ENCODE measurements at places on chromosomes 3 and 15.
A peak's percentile ranks its signal among the peaks of the same experiment; 100 is the strongest.

- no peak for DNase-seq
Measured at GRCh38 chr15:33034588-33034987, 159.9 kb downstream of the FMN1 start.

GRCh38 chr3:170055209-170055608 is 17.4 kb downstream of the GPR160 start:
- DNase-seq, result no peak

- DNase-seq, result no peak
Measured at GRCh38 chr3:42655980-42656679, 2.6 kb downstream of the ZBTB47 start.

- peak; percentile 8 for DNase-seq
Measured at GRCh38 chr3:156174229-156174847, 54.0 kb downstream of the KCNAB1 start.

DNA sequence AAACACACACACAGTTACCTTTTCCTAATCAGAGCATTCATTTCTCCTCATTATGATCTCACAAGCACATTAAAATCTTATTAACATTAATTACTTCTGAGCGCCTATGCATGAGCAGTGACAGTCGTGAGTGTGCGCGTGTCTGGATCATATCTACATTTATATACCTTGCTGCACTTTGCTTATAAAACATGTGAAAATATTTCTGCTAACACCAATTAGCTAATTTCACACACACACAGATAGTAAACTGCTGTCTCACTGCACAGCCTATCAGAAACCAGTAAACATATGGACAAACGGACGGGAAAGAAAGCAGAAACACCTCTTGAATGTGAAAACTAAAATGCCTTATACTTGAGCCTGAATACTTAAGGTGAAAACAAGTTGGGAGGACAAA is 64.8 kb downstream of the ZBTB20 start:
- DNase-seq, result no peak

DNA sequence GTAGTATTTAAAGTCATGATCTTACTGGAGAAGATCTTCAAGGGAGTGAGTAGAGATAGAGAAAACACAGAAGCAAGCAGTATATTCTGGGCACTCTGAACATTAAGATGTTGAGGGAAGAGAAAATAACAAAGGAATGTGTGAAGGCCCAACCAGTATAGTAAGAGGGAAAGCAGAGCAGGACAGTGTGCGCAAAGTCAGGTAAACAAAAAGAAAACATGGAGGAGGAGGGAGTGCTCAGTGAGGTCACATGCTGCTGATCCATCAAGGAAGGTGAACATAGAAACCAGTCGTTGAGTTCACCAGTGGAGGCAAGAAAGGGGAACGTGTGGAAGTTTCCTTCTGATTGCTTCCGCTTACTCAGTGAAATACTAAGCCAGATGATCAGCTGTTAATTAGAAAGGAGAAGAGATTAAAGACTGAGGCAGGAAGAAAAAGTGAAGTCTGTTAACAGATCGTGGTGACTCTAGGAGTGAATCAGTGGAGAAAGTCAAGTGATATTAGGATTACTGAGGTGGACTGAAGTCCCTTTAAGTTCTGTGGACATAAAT is 47.2 kb downstream of the OPA1 start:
- DNase-seq, result peak; percentile 51

GRCh38 chr3:89364314-89364713 is 256.9 kb downstream of the EPHA3 start:
- no peak for DNase-seq

DNA sequence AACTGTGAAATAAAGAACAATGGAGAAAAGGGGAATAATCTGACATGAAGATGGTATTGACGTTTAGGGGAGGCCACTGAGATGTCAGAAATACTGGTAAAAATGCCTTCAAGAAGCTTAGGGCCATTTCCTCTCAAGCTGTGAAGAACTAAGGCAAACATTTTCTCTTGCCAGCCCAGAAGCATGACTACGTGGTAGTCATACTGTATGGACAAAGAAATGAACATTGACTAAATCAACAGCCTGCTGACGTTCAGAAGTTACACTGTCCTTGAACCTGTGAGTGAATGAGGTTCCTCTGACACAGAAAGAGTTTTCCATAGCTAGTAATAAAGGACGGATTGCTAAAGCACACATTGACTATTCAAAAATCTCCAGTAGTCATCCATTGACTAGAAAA is 121.0 kb downstream of the P3H2 start:
- DNase-seq, result no peak

- DNase-seq, result no peak
Measured at GRCh38 chr3:38516669-38517068, 20.5 kb downstream of the EXOG start.

DNA sequence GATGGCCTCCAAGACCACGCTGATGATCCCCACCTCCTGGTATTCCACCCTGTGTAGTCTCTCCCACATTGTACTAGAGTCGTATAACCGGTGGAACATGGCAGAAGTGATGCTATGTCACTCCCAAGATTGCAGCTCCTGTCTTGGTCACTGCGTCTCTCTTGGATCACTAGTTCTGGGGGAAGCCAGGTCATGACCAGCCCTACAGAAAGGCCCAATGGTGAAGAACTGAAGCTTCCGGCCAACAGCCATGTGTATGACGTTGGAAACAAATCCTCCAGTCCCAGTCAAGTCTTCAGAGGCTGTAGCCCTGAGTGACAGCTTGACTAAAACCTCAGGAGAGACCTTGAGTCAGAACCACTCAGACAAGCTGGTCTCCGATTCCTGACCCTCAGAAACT is 61.9 kb upstream of the FNDC3B start:
- no peak for DNase-seq

DNA sequence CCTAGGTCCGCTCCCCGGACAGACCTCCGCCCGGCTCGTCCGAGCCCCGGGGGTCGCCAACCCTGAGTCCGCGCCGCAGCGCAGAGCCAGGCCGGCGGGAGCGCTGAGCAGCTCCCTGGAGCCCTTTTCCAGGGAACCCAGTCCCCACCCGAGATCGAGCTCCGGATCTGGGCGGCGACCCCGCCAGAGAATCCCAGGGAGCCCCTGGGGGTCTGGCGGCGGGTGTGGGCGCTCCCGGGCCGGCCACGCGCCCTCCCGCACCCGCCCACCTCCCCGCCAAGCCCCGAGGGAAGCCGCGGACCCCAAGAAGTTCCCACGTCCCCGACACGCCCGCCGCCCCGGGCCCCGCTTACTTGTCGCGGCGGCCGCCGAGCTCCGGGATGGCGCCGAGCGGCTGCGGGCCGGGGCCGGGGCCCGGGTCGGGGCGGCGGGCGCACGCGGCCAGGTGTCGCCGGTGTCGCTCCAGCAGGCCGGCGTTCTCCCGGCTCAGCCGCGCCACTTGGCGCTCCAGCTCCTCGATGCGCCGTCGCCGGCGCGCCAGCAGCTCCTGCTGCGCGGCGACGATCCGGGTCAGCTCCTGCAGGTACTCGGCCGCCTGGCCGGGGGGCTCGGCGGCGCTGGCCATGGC is 137.7 kb downstream of the NUP210 start:
- no peak for DNase-seq

DNA sequence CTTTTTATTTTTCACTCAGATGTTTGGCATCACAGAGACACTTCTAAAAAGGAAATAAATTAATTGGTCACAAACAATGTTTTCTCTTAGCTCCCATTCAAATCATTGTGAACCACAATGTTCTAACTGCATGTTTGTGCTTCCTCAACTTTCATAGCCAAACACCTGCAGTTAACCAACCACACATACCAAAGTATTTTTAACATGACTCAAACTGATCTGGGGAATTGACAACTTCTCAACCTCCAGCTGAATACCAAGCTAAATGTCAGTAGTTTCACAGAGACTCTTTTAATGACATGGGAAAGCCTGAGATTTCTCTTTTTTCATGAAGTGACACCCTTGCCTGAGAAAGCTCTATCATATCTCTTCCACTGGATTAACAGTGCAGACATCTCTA is 217.9 kb upstream of the MME start:
- DNase-seq, result no peak

- no peak for DNase-seq
Measured at GRCh38 chr15:96150254-96150653, 180.2 kb upstream of the NR2F2 start.

GRCh38 chr15:51718219-51718618 is 19.2 kb downstream of the LYSMD2 start:
- DNase-seq, result no peak

GRCh38 chr3:190543671-190544070 is 29.8 kb downstream of the IL1RAP start:
- no peak for DNase-seq

DNA sequence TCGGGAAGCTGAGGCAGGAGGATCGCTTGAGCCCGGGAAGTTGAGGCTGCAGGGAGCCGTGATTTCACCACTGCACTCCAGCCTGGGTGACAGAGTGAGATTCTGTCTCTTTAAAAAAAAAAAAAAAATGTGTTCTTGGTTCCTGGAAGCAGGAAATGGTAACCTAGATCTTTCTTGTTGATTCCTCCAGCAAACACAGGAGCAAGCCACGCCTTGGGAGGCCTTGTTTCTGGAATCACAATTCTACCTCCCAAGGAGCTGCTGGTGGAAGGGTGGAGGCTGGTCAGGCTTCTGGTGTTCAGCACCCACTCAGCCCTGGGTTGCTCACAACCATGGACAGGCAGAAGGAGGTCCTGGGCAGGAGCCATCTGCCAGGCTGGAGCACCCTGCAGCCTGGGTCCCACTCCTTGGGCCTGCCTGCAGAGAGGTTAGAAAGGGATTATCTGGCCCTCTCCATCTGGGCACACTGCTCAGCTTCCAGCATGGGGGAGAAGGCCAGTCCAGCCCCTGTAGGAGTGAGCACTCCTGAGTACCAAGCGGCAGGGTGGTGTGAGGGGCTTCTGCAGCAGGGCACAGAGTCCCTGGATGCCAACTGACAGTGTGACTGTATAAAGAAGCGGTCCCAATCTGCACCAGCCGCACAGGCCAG is 65.6 kb downstream of the ABTB1 start:
- no peak for DNase-seq

DNA sequence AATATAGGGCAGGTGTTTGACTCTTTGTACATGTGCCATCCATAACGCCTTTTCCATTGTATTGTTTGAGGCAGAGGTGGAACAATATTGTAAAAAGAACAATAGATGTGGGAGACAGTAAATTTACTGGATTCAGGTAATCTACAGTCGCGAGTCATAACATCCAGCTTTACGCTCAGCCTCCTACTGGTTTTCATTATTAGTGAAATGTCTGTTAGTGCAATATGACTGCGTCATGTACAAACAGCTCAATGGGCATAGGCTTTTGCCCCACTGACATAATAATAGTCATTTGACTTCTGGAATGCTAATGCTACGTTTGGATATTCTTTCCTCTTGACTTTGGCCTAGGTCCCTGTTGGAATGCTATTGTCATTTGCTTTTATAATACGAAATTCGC is 9.5 kb downstream of the CACNA2D3 start:
- no peak for DNase-seq

- DNase-seq, result no peak
Measured at GRCh38 chr3:20652231-20652986, 466.4 kb upstream of the SGO1 start.

DNA sequence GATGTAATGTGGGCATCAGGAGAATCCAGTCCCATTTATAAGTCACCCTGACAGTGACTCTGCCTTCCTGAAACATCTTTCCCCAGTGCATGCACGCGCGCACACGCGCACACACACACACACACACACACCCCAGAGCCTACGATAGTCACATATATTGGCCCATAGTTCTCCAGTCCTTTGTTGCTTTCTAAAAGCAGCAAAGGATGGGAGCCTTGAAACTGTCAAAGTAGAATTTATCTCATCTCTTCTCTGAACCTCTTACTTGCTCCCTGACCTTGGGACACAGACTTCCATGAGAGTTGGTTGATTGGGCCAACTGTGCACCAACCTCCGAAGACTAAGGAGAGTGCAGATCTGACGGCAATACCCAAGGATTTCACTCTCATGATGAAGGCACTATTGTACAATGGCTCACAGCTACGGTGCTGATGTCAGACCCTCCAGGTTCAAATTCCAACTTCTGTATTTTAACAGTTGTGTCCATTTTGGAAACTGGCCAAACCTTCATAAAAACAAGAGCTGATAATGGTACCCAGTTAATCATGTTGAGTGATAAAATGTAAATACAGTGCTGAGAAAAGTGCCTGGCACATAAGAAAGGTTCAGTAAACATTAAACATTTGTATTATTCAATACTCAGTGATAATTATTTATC is 8.3 kb downstream of the CPA3 start:
- no peak for DNase-seq

GRCh38 chr15:29933042-29933803 is 111.0 kb upstream of the TJP1 start:
- no peak for DNase-seq

GRCh38 chr3:171741377-171741776 is 68.9 kb downstream of the PLD1 start:
- DNase-seq, result no peak

GRCh38 chr3:100105501-100105900 is 8.8 kb downstream of the FILIP1L start:
- no peak for DNase-seq

DNA sequence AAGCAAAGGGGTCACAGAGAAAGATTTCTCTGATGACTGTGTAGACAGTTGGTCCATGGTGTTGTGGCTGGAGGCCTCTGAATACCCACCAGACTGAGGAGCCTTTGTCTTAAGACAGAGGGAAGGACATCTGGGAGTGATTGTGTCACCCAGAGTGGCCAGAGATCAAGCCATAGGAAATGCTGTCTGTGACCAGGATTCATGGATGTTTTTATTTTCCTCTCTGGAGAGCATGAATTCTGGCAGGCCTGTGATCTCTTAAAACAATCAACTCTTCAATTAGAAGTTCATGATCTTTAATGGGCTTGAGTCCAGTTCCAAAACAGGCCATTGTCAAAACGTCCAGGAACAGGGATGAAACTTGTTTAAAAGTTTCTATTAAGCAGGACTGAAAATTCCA is 198.9 kb upstream of the CTDSPL start:
- DNase-seq, result no peak

GRCh38 chr3:64859625-64860535 is 172.1 kb upstream of the ADAMTS9 start:
- no peak for DNase-seq

DNA sequence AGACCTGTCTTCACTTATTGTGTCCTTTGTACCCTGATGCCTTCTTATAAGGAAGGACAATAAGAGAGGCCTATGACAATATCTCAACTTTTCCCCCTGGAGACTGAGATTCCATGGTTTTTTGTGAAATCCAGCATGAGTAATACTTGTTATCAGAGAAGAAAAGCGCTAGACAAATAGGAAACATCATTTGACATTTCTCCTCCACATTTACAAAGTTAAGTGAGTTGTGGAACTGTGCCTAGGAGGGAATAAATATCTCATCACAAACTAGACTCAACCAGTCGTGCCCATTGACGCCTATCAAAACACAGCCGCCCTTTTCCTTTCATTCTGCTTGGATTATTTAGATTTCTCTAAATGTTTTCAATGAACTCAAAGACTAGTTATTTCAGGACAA is 253.1 kb downstream of the MECOM start:
- no peak for DNase-seq

GRCh38 chr15:82960766-82961165 is 8.2 kb upstream of the HOMER2 start:
- DNase-seq, result no peak

Measured in inflammatory macrophage treated with lipopolysaccharide for 1 hour (primary cell).